ENCODE measurements at places on chromosomes 1 and 21.
A peak's percentile ranks its signal among the peaks of the same experiment; 100 is the strongest.

GRCh38 chr1:54268762-54269297 lies 68.9 kb downstream of the MRPL37 start:
- no peak for DNase-seq

- no peak for DNase-seq
Measured at GRCh38 chr1:34328281-34328799, 151.6 kb downstream of the C1orf94 start.

DNA sequence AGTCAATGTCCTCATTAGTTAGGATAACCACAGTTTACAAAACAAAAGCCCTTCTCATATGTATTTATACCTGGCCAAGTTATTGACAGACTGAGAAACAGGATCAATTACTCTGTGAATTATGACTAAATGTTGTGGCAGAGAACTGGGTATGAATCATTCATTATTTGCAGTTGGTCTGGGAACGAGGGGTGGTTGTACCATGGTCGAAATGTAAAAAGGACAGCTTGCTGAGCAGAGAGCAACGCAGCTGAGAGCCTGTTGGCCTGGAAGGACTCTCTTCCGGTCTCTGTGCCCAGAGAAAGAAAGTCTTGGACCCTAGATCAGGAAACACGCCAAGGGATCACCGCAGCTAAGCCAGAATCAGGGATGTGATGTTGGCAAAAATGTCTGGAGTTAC lies 169.6 kb downstream of the DISC1 start:
- DNase-seq, result no peak

- DNase-seq, result no peak
Measured at GRCh38 chr1:36829961-36830360, 204.4 kb downstream of the GRIK3 start.

DNA sequence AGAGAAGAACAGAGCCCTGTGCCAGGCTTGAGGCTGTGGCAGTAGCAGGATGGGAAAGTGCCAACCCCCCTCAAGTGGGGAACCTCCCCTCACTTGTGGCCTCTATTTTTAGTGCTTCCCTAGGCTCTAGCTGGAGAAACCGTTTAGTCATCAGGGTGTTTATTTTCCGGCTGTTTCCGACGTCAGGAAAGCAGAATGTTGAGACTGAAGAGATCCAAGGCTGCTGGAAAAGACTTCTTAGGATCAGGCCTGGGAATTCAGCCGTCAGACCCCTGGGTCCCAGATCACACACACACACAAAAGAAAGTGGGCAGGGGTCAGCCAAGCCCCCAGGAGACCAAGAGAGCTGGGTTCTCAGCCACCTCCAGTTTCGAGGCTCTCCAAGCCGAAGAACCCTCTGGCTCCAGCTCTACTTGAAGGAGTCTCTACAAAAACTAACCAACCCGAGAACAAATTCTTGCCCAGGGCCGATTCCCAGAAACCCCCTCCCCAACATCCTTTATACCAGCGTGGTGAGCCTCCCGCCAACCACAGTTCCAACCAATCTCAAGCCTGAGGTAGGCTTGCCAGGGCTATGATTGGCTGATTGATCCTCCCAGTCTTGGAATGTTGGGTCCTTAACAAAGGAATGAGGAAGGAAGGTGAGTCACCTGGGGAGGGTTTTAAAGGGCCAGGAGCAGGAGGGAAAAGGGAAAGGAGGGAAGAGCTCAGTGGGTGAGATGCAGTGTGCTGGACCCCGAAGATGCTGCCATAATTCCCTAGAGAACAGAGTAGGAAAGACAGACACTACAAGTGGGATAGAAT lies 2.5 kb upstream of the MEF2D start:
- DNase-seq, result no peak

GRCh38 chr21:46142582-46143473 lies 12.6 kb downstream of the FTCD start:
- no peak for DNase-seq

GRCh38 chr1:71693581-71693980 lies 588.8 kb downstream of the NEGR1 start:
- no peak for DNase-seq

- peak; percentile 48 for DNase-seq
Measured at GRCh38 chr1:3012456-3013291, 8.6 kb upstream of the ACTRT2 start.

DNA sequence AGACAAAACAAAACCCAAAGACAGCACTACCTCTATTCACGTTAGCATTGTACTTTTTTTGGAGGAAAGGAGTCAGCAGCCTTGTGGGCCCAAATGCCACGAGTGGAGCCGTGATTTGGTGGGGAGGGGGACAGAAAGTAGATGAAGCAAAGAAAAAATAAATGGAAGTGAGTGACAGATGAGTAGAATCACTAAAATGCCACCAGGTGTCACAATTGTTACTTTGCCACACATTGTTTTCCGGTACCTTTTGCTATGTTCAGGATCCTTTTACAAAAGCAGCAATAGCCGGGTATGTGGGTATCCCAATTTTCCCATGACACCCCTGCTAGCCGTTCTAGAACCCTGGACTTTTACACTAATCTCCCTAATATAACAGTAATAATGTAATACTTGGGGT lies 85.0 kb upstream of the AK4 start:
- no peak for DNase-seq

GRCh38 chr21:45142469-45143308 lies 68.3 kb downstream of the ADARB1 start:
- DNase-seq, result no peak
